Activated gamma-delta T cell (primary cell): ENCODE measurements at places on chromosomes 2 and 18.

GRCh38 chr2:61434314-61434713 is 36.6 kb downstream of the USP34 start:
- no peak for DNase-seq

DNA sequence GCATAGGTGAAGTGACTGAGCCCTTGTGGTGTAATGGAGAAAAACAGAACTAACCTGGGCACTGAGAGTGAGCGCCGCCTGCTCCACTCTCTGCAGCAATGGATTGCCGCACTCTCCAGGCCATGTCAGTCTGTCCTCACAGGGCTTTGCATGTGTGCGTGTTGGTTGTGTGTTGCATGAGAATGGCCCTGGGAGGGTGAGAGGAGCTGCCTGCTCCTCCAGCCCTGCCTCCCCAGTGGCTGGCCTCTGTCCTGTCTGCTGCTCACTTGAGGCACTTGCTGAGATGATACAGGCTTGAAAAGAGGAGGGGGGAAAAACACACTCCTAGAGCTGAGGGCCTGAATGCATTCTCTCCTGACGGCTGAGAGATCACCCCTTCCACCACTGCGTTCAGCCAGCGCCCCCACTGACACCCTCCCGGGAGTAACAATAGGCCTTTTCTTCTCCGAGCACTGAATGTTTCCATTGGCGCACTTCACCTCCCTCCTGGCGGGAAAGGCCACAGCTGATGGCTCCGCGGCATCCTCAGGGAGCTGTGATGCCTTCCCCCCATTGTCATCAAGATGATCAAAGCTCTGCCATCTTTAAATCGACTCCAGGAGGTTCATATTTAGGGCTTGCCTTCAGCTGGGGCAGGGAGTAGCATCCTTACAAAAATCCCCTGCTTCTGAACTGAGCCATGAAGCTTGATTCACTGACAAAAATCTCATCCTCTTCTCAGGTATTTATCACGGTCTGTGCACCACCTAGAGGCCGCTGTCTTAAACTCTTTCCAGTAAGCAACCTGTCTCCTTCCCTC is 49.9 kb upstream of the DAPL1 start:
- DNase-seq: no peak

GRCh38 chr2:112794131-112794733 is 9.9 kb upstream of the IL1A start:
- no peak for DNase-seq

DNA sequence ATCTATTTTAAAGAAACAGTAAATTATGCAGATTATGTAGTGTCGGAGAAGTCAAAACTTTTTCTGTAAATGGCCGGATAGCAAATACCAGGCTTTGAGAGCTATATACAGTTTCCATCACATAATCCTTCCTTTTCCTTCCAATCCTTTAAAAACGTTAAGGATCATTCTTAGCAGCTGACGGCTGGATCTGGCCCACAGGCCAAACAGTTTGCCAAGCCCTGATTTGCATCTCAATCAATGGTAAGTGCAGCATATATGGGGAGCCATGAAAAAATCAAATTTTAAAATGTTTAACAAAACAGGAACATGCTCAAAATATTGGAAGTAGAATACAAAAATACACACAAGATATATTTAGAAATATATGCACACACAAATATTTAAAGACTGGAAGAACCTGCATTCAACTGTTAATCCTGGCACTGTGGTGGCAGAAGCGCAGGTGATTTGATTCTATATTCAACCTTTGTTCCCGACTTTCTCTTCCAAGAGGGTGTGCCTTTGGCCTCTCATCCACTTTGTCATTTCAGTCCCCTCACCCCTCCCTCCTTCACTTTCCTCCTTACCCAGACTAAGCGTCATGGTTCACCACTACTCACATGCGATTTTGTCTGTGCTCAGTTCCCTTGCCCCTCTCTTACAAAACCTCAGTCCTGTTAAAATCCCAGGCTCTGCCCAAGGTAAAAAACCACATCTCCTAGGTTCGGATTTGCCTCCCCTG is 27.3 kb downstream of the NDUFA10 start:
- no peak for DNase-seq

DNA sequence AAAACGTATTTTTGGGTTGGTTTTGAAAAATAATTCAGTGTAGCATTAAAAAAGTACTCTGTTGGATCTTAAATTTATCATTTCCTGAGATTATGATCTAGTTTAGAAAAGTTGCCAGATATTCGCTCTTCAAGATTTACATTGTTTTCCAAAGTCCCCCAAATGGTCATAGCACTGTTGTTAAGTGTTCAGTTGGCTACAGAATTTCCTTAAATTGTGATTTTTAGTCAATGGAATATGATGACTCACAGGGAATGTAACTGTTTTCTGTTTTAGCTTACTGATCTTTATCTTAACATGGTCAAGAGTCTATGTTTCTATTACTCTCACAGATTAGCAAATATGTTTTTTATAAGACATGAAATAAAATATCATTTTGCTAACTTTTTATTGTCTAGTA is 23.2 kb downstream of the PLCL1 start:
- DNase-seq: no peak

DNA sequence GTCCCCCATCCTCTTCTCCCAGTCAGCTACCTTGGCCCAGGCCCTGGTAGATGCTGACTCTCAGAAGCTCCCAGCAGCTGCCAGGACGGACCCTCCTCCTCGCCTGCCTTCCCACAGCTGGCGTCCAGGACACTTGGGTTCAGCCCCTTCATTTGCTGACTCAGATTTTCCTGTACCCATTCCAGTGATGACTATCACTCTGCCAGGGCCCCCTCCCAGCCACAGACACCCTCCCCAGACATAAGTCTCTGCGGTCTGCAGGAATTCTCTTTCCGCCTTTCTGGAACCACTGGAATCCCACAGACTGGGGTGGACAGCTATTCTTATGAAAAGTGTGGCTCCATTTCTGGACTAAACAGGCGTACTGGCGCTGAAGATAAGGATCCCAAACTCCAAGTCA is 260.3 kb upstream of the EPAS1 start:
- DNase-seq: no peak

DNA sequence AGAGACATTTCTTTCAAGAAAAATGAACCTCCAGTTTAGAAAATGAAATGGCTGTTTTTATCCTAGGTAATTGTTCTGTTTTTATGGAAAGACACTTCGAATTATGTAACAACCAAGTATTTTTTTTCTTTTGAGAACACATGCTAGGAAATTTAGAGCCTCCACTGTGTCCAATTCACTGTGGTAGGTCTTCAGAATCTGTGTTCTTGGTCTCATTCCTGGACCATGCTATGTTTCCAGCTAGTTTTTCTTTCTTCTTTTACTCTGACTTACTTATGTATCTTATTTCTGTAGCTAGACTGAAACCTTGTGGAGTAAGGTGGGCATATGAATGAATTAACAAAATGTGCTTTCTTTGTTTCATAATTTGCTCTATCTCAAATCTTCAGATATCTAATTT is 391.7 kb upstream of the KLHL29 start:
- no peak for DNase-seq

GRCh38 chr2:77232909-77233425 is 289.2 kb downstream of the LRRTM4 start:
- DNase-seq: no peak

- DNase-seq: no peak
Observed at GRCh38 chr2:188971432-188971861, 2.7 kb upstream of the COL3A1 start.

DNA sequence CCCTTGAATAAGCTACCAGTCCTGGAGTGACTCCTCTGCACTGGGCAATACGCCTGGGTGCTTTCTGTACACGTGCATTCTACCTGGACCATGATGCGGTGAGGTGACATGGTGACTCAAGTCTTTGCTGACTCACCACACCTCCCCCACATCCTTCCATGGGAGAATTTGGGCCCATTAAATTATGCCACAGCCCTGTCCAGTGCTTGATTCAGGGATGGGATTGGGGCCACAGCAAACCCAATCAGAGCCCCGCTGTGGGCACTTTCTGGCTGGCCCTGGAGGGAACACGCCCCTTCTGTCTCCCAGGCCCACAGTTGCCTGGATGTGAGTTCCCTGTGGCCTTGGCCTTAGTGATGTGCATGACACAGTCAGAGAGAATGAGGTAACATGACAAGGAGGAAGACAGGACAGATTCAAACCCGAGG is 86.9 kb downstream of the LRRC30 start:
- DNase-seq: no peak

- DNase-seq: no peak
Observed at GRCh38 chr2:223365158-223365679, 236.9 kb downstream of the SCG2 start.
